Cerebellum (tissue), 4 donors: ENCODE measurements at places on chromosomes 12 and 14. TPM values are rescaled to one million over a fixed set of nuclear protein-coding genes. Genes with fewer than 3 reads are reported as not detected.

DNA sequence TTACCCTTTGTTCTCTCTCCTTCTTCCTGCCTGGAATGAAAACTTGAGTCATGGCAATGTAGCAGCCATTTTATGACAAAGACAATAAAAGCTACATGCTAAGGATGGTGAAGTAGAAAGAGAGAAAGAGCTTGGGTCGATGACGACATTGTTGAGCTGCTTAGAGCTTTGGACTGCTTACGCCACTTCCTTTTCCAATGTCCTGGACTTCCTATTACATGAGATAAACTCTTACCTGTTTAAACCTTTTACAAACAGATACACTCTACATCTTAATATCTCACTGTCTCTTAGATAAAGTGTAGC is 70.1 kb downstream of the PEBP1 start:
- no peak for DNase-seq

GRCh38 chr12:3216097-3216496 is 138.9 kb downstream of the TSPAN9 start:
- no peak for DNase-seq

- DNase-seq = no peak
Measured at GRCh38 chr12:45205165-45205825, 10.6 kb upstream of the ANO6 start.

GRCh38 chr12:126727218-126728075 is 1539.5 kb upstream of the TMEM132C start:
- DNase-seq = no peak

COL2A1 gene
- total RNA-seq = 11.7 TPM

GRCh38 chr12:82408844-82409243 is 50.5 kb downstream of the METTL25 start:
- DNase-seq = no peak

DNA sequence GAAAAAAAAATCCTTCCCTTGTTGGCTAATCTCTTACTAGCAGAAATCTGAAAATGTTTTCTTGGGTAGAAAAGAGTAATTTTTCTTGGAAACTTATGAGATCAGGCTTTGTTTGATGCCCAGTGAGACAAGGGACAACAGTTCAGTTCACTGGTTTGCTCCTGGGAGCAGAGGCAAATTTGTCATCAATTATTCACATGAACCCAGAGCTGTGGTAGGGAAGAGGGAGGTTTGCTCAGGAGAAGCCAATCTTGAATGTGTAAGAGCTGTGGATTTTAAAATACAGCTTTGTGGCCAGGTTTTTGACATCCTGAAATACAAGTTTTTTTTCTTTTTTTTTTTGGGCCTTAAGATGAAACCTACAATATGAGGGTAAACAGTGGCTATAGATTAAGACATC is 426.6 kb downstream of the ATP23 start:
- no peak for DNase-seq

DYRK2 gene
- 39.8 TPM for total RNA-seq

DNA sequence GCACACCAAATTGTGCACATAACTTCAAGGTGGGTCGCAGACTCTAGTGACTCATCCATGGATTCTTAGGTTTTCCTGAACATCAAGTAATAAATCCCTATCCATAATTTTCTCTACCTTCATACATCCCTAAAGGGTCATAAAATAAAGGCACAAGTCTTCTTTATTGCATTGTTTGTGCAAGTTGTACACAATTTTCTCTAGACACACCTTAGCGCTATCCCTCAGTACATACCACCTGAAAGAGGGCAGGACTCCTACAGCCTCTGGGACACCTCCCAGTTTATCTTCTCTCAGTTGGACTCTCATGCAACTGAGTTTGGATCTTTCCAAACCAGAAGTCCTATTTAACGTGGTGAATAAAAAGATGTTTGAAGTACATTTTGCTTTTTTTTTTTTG is 168.5 kb upstream of the BMP4 start:
- DNase-seq = no peak

DNA sequence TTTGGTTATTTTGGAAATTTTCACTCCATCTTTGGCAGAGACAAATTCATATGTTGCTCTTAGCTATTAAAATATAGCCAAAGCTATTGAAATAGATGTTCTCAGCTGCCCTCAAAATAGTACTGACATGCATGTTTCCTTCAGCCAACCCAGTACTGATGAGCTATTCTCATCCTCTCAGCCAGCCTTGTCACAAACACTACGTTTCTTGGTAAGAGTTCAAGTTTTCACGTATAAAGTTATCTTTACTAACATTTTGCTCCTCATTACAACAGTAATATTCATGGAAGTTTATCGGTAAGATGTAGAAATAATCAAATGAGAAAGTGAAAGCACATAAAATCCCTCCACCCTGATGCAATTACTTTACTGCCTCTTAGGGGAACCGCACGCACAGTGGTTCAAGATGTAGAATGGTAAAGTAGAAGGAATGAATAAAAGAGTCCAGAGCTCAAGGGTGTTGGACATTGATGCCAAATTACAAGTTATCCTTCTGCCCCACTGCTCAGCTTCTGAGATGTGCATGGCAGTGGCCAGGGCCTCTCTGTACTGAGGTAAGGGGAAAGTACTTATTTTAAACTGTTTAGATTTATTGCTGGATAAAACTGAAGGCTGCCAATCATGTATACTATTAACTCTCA is 20.7 kb downstream of the GCH1 start:
- DNase-seq = no peak

TTC9 gene
- total RNA-seq = 15.5 TPM

GRCh38 chr12:90062799-90063198 is 354.2 kb upstream of the ATP2B1 start:
- no peak for DNase-seq

GRCh38 chr14:93337143-93337753 is 4.4 kb upstream of the BTBD7 start:
- no peak for DNase-seq

DNA sequence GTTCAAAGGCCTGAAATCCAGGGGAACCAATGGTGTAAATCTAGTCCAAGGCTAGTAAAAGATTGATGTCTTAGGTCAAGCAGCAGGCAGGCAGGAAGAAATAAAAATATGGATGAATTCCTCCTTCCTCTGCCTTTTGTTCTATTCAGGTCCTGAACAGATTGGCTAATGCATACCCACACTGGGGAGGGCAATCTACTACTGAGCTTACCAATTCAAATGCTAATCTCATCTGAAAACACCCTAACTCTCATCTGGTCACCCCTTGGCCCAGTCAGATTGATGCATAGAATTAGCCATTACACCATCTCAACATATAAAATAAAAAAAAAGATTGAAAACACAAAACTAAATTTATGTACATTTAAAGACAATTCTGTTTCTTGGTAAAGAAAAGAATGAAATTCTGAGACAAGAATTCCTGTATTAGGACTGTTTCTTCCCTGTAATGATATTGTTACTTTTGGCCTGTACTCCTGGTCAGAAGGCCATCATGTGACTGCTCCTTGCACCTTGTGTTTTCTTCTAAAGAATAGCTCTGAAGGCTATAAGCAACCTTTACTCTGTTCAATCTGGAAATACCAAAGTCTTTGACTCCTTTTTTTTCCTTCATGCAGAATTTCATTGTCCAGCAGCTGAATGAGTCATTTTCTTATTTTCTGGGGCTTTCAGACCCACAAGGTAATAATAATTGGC is 19.9 kb downstream of the CLEC6A start:
- DNase-seq = no peak

C12orf50 gene
- total RNA-seq = 0.36 TPM

GRCh38 chr14:34778744-34779143 is 64.4 kb upstream of the CFL2 start:
- DNase-seq = no peak

DNA sequence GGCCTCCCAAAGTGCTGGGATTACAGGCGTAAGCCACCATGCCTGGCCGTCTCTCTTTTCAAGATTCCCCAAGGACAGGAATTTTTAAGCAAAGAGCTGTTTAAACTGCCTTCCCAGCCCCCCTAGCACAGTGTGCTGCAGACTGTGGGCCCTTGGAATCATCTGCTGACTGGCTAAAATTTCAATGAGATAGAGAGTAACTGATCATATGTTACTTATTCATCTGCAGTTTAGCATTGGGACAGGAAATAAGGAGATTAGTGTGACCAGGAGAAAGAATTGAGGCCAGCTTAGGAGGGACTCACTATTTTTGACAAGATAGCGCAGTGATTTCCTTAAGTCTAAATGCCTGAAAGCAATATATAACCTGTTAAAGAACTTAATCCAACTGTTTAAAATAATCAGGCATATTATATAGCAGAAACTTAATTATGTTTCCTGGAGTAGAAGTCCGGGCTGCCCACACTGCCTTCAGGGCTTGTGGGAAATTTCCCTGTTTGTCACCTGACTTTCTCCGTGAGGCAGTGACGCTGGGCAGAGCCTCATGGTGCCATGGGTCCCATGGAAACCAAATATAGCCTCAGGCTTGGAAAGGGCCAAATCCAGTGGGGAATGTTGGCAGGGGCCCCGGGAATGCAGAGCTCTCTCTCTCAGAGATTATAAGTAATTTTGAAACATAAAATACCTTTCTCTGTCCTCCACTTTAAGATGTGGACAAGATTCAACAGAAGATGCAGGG is 22.8 kb upstream of the CEBPE start:
- no peak for DNase-seq

DNA sequence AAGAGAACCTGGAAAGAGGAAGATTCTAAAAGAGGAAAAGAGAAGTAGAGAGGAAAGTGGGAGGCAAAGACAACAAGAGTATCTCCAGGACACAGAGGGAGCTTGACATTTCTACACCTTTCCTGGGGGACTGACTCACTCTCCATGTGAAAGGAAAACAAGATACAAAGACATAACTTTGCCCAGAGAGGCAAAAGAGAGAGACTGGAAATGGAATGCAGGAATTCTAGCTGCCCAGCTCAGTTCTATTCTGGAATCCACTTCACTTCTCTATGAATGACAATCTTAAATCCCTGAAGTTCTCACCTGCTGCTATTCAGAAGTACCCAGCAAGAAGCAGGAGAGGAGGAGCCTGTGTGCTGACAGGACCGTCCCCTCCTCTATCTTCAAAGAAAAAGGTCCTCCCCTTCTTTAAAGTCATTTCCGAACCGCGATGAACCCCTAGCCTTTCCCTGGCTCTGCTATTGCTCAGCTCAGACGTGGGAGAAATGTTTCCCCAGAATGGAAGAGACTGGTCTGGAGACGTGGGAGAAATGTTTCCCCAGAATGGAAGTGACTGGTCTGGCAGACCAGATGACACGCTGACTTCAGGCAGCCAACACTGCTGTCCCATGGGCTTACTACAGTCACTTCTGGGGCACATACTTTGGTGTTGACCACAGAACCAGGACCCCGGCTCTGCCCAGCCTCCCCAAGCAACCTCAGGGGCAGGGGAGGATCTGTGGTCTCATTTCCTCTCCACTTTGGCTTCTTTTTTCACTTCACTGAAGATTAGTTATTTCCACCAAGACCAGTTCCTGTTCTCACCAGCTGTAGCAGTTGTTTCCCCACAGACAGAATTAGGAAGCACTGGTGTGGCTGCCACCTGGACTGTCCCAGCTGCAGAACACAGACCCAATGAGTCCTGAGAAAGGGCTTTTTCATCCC is 8.3 kb downstream of the FMNL3 start:
- no peak for DNase-seq

APOF gene
- not detected for total RNA-seq
